IMR-90 (cell line): ENCODE measurements at places on chromosomes 1 and 21. TPM values are rescaled to one million over a fixed set of nuclear protein-coding genes. Genes with fewer than 3 reads are reported as not detected.
A peak's percentile ranks its signal among the peaks of the same experiment; 100 is the strongest.

COL16A1 gene
- total RNA-seq, result 28.6 and 34.2 TPM in 2 replicates

CFAP298 gene
- 8.1 and 16.1 TPM in 2 replicates for total RNA-seq

S100A2 gene
- 3.6 and 4.4 TPM in 2 replicates for total RNA-seq

WDR3 gene
- 74.7 and 88.5 TPM in 2 replicates for total RNA-seq

CA6 gene
- total RNA-seq, result not detected in 2 replicates

GRCh38 chr1:98870959-98871903, 133.4 kb downstream of the PLPPR5 start:
- no peaks in the 10 kb centered on the region for H3K36me3 ChIP-seq
- no peak for DNase-seq
- no peak overlapping the region for H3K4me3 ChIP-seq
- no peak overlapping the region for H3K27ac ChIP-seq
- H3K4me1 ChIP-seq, result no peaks in the 10 kb centered on the region

GRCh38 chr21:25722631-25723030, 12.1 kb downstream of the ATP5PF start:
- H3K27me3 ChIP-seq, result no peaks in the 10 kb centered on the region
- H3K4me3 ChIP-seq, result no peak overlapping the region
- no peak for DNase-seq
- no peaks in the 10 kb centered on the region for H3K4me1 ChIP-seq
- peaks cover 28% of the 10 kb centered on the region for H3K36me3 ChIP-seq

GRCh38 chr1:154598871-154599635, 8.9 kb downstream of the ADAR start:
- H3K4me1 ChIP-seq, result peaks cover 10% of the 10 kb centered on the region
- H3K27me3 ChIP-seq, result no peaks in the 10 kb centered on the region
- peak; percentile 53 for DNase-seq
- peak overlapping the region; percentile 15; the same call in 1 of the 2 replicates for H3K27ac ChIP-seq
- no peak overlapping the region for H3K4me3 ChIP-seq
- H3K36me3 ChIP-seq, result peaks cover 55% of the 10 kb centered on the region

DNA sequence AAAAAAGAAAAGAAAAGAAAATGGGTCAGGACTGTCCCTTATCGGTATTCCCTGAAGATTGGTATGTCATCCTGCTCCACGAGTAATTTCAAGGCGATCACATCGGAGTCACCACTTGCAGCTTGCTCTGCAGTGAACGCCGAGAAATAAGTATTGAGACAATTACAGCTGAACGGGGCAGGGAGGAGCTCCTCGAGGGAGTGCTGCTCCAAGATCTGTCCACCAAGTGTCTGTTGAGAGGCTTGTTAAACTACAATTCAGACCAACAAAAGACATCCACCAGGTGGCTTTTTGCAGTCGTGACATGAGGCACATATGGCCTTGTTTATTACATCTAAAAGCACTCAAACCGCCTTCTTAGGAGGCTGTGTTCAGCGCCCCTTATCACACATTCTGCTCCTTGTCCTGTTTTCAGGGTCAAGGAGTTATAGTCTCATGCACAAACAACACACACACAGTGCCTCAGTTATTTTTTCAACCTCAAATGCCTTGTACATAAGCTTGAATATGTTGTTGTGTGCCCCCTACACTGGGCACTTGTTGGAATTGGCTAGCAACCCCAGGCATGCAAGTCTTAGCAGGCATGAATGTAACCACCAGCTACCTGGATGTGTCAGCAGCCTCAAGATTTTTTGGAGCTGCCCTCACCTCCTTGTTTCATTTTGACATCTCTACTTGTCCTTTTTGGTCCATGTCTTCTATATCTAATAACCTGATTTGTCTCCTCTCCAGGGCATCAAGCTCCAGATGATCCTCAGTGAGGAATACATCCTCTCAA, 13.0 kb upstream of the CD48 start:
- no peak overlapping the region for H3K4me3 ChIP-seq
- H3K36me3 ChIP-seq, result no peaks in the 10 kb centered on the region
- no peak for DNase-seq

GRCh38 chr1:160222546-160222945, 17.4 kb downstream of the PEA15 start:
- peaks cover 17% of the 10 kb centered on the region for H3K4me1 ChIP-seq
- H3K27me3 ChIP-seq, result no peaks in the 10 kb centered on the region
- H3K27ac ChIP-seq, result no peak overlapping the region
- H3K4me3 ChIP-seq, result no peak overlapping the region

DNA sequence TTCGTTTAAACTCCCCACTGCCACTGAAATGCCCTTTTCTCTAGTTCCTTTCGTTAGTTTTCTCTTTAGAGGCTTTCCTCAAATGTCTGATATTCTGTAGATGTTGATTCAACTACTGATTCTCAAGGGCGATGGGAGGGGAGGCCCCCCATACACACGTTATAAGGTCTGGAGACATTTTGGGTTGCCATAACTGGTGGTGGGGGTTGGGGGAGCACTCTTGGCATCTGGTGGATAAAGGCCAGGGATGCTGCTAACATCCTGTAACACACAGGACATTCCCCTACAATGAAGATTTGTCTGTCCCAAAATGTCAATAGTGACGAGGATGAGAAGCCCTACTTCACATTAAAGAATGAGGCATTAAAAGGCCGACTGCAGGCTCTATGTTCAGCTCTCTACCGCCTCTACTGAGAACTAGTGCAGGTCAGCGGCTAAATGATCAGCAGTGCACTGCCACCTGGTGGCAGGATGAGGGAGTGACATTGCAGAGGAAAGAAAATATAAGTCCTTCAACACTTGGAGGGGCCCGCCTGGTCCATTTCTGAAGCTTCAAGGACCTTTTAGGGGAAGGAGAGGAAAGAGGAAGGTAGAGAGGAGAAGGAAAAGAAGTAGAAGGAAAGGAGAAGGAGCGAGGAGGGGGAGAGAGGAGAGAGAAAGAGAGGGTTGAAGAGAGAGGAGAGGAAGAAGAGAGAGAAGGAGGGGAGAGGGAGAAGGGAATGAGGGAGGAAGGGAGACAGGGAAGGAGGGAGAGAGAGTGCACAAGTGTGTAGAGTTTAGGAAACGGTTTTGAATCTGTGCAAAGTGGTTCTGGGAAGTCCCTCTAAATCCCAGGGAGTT, 29.4 kb downstream of the ALG14 start:
- H3K27me3 ChIP-seq, result no peaks in the 10 kb centered on the region
- no peaks in the 10 kb centered on the region for H3K36me3 ChIP-seq
- H3K4me1 ChIP-seq, result peaks cover 5% of the 10 kb centered on the region
- no peak overlapping the region for H3K4me3 ChIP-seq
- H3K27ac ChIP-seq, result no peak overlapping the region
- DNase-seq, result peak; percentile 86

CD1E gene
- not detected in 2 replicates for total RNA-seq

DNA sequence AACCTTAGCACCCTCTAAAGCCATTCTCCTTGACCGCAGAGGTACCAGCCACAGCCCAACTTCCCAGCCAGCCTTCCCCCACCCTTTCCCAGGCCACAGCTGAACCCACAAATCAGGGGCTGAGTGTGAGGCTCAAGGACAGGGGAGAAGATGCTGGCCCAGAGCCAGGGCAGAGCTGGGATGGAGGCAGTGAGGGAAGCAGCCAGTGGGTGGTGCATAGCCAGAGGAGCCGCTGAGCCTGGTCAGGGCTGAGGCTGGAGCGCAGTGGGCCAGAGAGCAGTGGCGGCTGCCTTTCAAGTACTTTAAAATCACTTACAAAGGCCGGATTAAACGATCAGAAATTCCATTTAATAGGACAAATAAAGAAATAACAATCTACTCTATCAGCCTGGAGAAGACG, 36.3 kb downstream of the DMAP1 start:
- H3K4me3 ChIP-seq, result no peak overlapping the region
- H3K27ac ChIP-seq, result no peak overlapping the region
- no peak for DNase-seq
- H3K36me3 ChIP-seq, result peaks cover 4% of the 10 kb centered on the region; the same call in 1 of the 2 replicates
- no peaks in the 10 kb centered on the region for H3K4me1 ChIP-seq
- no peaks in the 10 kb centered on the region for H3K27me3 ChIP-seq

CDK11A gene
- total RNA-seq, result 1.8 and 5.8 TPM in 2 replicates

NBPF19 gene
- 7.7 and 8.9 TPM in 2 replicates for total RNA-seq

- peaks cover 77% of the 10 kb centered on the region for H3K27me3 ChIP-seq
- DNase-seq, result no peak
- H3K4me3 ChIP-seq, result no peak overlapping the region
- H3K36me3 ChIP-seq, result no peaks in the 10 kb centered on the region
- H3K27ac ChIP-seq, result no peak overlapping the region
- no peaks in the 10 kb centered on the region for H3K4me1 ChIP-seq
Measured at GRCh38 chr1:18646091-18646785, 15.6 kb downstream of the PAX7 start.

- H3K36me3 ChIP-seq, result no peaks in the 10 kb centered on the region
- H3K27ac ChIP-seq, result no peak overlapping the region
- peaks cover 3% of the 10 kb centered on the region; the same call in 1 of the 2 replicates for H3K4me1 ChIP-seq
- H3K4me3 ChIP-seq, result no peak overlapping the region
Measured at GRCh38 chr1:6959491-6959890, 174.2 kb downstream of the CAMTA1 start.

- H3K36me3 ChIP-seq, result no peaks in the 10 kb centered on the region
- H3K27ac ChIP-seq, result no peak overlapping the region
- H3K4me1 ChIP-seq, result no peaks in the 10 kb centered on the region
- H3K27me3 ChIP-seq, result peaks cover 5% of the 10 kb centered on the region
- no peak overlapping the region for H3K4me3 ChIP-seq
- DNase-seq, result no peak
Measured at GRCh38 chr1:173530795-173531693, 53.9 kb downstream of the PRDX6 start.

DNA sequence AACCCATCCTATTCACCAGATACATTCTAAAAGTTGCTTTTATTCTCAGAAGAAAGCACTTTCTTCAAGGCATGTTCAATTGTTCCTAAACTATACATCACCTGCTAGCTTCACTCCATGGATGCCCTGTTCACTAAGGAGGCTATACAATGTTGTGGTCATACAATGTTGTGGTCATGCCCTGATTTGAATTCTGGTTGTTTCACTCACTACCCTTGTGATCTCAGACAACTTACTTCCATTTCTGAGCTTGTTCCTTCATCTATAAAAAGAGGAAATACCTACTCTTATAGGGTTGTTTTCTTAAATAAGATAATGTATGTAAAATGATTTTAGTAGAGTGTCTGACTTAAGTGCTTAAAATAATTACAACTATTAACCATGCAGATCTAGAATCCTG, 19.7 kb downstream of the EDEM3 start:
- H3K27ac ChIP-seq, result no peak overlapping the region
- no peak overlapping the region for H3K4me3 ChIP-seq
- no peaks in the 10 kb centered on the region for H3K27me3 ChIP-seq
- H3K36me3 ChIP-seq, result peaks cover 14% of the 10 kb centered on the region

GRCh38 chr1:214717351-214717750, 114.4 kb downstream of the CENPF start:
- no peaks in the 10 kb centered on the region for H3K4me1 ChIP-seq
- H3K4me3 ChIP-seq, result no peak overlapping the region
- H3K27me3 ChIP-seq, result no peaks in the 10 kb centered on the region
- H3K36me3 ChIP-seq, result no peaks in the 10 kb centered on the region
- H3K27ac ChIP-seq, result no peak overlapping the region
- DNase-seq, result no peak

IFNLR1 gene
- total RNA-seq, result not detected in 2 replicates

DNA sequence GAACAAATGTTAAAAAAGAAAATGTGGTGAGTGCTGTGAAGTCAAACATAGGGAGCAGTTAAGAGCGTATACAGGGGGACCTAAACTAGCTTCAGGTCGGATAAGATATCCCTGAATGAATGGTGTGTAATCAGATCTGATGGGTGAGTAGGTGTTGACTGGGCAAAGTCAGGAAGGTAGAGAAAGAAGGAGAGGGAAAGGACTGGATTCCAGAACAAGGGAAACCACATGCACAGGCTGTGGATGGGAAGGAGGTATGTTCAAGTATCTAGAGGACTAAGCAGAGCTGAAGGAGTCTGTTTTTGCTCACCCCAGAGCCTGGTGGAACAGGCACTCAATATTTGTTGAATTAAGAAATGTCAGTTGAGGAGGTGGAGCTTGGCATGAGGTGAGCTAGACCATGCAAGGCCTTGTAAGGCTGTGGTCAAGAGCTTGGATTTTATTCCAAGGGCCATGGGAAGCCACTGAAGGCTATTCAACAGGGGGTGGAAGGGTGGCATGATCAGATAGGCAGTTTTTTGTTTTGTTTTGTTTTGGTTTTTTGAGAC, 27.4 kb downstream of the MAP7D1 start:
- H3K27me3 ChIP-seq, result no peaks in the 10 kb centered on the region
- peaks cover 38% of the 10 kb centered on the region for H3K36me3 ChIP-seq
- H3K4me3 ChIP-seq, result no peak overlapping the region
- DNase-seq, result no peak
- H3K27ac ChIP-seq, result no peak overlapping the region
- H3K4me1 ChIP-seq, result peaks cover 5% of the 10 kb centered on the region

GRCh38 chr1:21845646-21846641, 33.9 kb downstream of the LDLRAD2 start:
- no peak overlapping the region for H3K27ac ChIP-seq
- no peak for DNase-seq
- H3K4me3 ChIP-seq, result no peak overlapping the region
- H3K27me3 ChIP-seq, result no peaks in the 10 kb centered on the region
- no peaks in the 10 kb centered on the region for H3K4me1 ChIP-seq

GRCh38 chr1:81801651-81802456, 1.1 kb downstream of the ADGRL2 start:
- H3K27ac ChIP-seq, result peak overlapping the region; percentile 11
- H3K36me3 ChIP-seq, result no peaks in the 10 kb centered on the region
- peak overlapping the region; percentile 55 for H3K4me3 ChIP-seq
- peaks cover 8% of the 10 kb centered on the region for H3K27me3 ChIP-seq
- peak; percentile 40 for DNase-seq

- H3K4me3 ChIP-seq, result no peak overlapping the region
- no peaks in the 10 kb centered on the region for H3K27me3 ChIP-seq
- no peak overlapping the region for H3K27ac ChIP-seq
- no peaks in the 10 kb centered on the region for H3K36me3 ChIP-seq
- peaks cover 14% of the 10 kb centered on the region for H3K4me1 ChIP-seq
Measured at GRCh38 chr1:53299233-53299632, 28.6 kb downstream of the LRP8 start.

DNA sequence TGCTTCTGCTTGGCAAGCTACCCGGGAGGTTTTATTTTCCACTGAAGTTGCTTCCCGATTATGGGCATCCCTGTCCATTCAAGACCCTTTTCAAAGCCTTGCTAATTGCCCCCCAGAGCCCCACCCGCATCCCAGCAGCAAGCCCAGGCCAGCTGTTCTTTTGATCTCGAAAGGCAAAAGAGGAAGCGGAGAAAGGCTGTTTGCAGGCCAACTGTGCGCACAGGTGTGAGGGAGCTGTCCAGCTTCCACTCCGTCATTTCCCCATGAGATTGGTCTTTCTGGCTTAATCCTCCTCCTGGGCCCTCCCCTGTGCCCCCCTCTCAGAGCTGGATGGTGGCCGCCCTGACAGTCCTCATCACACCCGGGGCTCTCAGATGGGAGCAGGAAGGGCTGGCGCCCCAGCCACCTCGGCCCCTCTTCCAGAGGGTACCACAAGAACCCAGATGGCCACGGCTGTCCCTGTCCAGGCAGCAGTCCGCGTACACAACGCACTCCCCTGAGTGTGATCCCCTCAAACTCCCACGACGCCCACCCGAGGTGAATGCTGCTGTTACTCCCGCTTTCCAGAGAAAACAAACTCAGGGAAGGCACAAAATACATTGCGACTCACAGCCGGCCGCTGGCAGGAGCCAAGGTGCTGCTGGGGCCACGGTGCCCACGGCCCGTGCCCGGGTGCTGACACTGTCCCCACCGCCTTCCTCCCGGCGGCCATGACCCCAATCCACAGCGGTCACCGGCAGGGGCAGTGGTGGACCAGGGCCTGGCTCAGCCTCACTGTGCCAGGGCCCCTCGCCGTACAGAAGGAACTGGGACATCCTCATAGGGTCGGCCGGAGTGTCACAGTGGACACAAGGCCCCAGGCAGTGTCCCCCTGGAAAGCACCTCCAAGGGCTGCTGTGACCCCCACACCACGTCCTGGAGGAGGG, 121.9 kb downstream of the CRYAA start:
- peaks cover 24% of the 10 kb centered on the region for H3K27me3 ChIP-seq
- no peak for DNase-seq
- no peaks in the 10 kb centered on the region for H3K36me3 ChIP-seq
- H3K27ac ChIP-seq, result no peak overlapping the region
- no peak overlapping the region for H3K4me3 ChIP-seq
- H3K4me1 ChIP-seq, result no peaks in the 10 kb centered on the region; the same call in 1 of the 2 replicates
